Activated T-cell treated with anti-CD3 and anti-CD28 coated beads, Interleukin-2, amount 50 U/mL, for 72 hours (primary cell): ENCODE measurements at places on chromosomes 1 and 21. TPM values are rescaled to one million over a fixed set of nuclear protein-coding genes. Genes with fewer than 3 reads are reported as not detected.

DNA sequence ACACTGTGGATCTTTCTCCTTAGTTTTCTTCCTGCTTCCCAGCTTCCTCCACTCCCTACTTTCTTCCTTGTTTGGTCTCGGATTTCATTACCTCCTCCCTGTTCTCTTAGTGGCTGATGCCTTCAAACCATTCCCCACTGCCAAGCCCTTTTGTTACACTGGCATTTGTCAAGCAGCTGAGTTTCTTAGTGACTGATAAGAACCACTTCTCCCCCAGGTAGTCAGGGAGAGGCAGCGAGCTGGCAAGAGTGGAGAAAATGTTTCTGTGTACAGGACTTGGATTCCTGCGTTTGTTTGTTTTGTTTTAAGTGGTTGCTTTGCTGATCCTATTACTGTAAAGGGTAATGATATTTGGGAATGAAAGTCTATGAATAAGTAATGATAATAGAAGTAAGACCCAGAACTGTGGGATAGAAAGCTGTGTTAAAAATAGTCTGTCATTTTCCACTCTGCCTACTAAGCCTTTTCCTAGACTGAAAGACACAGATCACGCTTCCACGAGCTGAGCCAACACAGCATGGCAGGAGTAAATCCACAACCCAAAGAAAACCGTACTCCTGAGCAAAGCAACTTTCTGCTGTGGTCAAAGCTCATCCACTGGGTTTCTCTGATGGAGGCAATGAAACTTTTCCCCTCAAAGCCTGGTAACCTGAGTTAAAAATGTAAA is 10.1 kb upstream of the SERTAD4 start:
- DNase-seq, result no peak

DNA sequence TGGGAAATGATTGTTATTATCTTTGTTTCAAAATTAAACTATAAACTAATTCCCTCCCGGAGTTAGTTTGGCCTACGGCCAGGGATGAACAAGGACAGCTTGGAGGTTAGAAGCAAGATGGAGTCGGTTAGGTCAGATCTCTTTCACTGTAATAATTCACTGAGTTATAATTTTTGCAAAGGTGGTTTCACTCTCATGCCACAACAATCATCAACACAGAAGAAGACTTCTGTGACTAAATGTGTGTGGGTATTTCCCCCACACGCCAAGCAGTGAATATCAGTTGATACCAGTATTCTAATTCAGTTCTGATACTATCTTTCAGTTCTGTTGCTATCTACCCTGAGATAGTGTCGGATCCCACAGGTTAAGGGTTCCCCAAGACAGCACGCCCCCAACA is 215.1 kb downstream of the S1PR1 start:
- peak; percentile 41 for DNase-seq

GRCh38 chr1:231039161-231040018 is 664 bp downstream of the FAM89A start:
- DNase-seq, result peak; percentile 58

Gene FAM151A
- total RNA-seq, result not detected

Gene RUNX3
- total RNA-seq, result 298 TPM

Gene MYOC
- total RNA-seq, result not detected
